ENCODE measurements at places on chromosomes 2 and 18.

- peak; percentile 87 for DNase-seq
Observed at GRCh38 chr18:36187193-36187825, at the start of gene MOCOS. MOCOS (plus strand) TSS chr18:36187497; CDS start chr18:36187540, 43 bp downstream.

DNA sequence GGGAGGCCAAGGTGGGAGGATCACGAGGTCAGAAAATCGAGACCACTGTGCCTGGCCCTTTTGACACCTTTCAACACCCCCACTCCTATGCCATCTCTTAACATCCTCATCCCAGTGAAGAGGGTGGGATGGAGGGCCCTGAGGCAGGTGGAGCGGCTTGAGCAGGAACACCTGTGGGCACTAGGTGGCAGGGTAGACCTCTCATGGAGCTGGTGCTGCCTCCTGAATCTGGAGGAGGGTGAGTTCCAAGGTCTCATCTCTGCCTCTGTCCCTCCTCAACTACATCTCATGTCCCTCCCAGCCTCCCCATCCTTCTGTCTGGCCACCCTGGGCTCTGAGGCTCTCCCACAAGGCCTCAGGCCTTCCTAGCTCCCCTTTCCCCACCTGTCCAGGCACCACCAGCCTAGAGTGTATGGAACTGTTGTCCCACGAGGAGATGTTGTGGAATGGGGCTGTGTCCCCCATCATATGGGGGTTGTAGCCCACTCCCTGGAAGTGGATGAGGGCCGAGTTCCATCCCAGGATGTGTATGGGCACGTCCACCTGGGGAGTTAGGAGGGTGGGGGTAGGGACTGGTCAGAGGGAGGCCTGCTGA, 17.0 kb upstream of the CRYBA2 start:
- DNase-seq = no peak

DNA sequence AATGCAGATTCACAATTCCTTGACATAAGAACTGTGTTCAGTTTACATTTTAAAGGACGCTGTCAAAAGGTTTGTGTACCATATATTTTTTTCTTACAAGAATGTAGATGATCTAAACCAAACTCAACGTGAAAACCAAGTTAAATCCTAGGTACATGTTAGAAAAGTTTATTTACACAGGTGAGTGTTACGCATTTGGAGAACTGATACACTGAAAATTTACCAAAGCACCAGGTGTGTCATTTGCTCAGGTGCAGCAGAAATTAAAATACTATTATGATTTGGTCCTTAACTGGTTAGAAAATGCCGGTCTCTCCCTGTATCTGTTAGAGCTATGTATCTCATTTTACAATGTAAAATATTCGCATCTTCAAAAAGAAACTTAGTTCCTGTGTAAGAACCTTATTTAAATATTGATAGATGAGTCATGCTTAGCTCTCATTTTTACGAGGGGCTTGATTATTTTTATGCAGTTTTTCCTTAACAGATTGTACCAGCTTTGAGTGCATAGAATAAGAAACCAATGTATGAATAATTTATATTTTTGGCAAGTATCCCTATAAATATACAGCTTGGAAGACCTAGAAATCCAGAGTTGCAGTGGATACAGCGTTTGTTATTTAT, 25.1 kb downstream of the MFF start:
- no peak for DNase-seq

DNA sequence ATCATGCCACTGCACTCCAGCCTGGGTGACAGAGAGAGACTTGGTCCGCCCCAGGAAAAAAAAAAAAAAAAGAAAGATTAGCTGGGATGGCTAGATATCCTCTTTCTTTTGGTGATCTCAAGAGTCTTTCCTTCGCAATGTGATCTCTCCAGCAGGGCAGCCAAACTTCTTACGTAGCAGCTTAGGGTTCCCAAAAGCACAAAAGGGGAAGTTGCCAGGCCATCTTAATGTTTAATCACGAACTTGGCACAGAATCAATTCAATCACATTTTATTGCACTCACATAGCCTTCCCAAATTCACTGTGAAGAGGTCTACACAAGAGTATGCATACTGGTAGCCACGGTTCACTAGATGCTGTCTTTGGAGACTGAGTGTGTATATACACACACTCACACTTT, 53.1 kb downstream of the VIL1 start:
- DNase-seq = no peak

- no peak for DNase-seq
Observed at GRCh38 chr18:9958861-9959399, 45.1 kb downstream of the VAPA start.

- no peak for DNase-seq
Observed at GRCh38 chr18:23276451-23276850, 141.2 kb downstream of the CABLES1 start.

Data from adipocyte (in vitro differentiated cells).